ENCODE measurements at places on chromosomes 1 and 21.

DNA sequence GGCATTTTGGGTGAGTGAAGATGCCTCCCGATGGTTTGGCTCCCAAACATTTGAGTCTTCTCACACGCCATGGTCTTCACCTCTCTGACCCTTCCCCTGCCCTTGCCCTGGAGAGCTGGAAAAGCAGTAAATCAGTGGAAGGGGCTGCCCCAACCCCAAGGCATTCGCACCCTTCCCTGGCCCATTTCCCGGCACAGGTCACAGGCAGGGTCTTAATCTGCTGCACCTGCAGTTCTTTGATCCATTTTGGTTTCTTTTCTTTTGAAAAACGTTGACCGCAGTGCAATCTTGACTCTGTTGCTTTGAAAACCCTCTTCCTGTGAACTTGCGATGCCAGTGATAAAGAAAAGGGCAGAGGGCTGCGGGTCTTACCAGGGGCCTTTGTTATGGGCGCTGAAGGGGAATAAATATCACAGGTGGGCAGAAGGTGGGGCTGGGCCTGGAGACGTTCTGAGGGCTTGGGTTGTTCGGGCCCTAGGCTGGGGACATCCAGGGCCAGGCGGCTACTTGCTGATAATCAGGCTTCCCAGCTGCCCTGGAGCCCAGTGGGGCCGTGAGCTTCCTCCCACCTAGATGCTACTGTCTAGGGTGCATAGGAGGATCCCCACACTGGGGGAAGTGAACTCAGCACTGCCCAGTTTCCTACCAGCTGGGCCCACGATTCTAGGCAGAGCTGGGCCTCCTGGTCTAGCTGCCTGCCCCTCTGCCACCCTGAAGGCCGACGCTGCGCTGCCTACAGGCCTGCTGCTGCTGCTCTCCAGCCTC is 38.6 kb upstream of the EPS8L3 start:
- DNase-seq, result no peak

GRCh38 chr1:107076841-107077240 is 20.4 kb downstream of the PRMT6 start:
- no peak for DNase-seq

GRCh38 chr1:62213075-62213914 is 18.6 kb downstream of the L1TD1 start:
- no peak for DNase-seq

- no peak for DNase-seq
These were observed 29.9 kb upstream of the EPHA8 start for GRCh38 chr1:22533244-22533895.

- DNase-seq, result no peak
These were observed 149.5 kb upstream of the NEGR1 start for GRCh38 chr1:72431810-72432209.

- no peak for DNase-seq
These were observed 158.7 kb downstream of the NTPCR start for GRCh38 chr1:233109096-233109495.

- no peak for DNase-seq
These were observed 79.9 kb downstream of the SIPA1L2 start for GRCh38 chr1:232550007-232550406.

DNA sequence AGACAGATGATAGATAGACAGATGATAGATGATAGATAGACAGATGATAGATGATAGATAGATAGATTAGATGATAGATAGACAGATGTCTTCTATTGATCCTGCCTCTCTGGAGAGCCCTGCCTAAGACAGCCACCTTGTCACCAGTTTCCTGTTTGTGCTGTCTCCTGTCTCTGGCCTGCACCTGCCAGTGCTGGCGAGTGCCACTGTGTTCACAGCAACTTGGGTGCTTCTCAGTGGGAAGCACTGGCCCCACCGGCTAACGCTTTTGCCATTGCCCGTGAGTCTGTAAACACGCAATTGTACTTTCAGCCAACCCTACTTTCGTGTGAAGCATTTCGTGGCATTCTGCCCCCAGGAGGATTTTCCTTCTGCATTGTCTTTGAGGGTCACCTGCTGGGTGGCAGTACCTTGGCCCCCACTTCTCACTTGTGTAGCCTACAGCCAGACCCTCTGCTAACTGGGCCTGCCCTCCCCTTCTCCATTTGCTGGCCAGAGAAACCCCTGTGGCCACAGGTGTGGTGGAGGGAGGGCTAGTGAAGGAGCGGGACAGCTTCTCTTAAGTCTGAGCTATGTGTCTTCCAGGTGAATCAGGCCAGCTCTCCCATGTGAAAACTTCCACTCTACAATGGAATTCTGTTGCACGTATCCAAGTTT is 23.4 kb upstream of the PDE9A start:
- no peak for DNase-seq

- no peak for DNase-seq
These were observed 228.1 kb downstream of the OMA1 start for GRCh38 chr1:58318157-58319005.

DNA sequence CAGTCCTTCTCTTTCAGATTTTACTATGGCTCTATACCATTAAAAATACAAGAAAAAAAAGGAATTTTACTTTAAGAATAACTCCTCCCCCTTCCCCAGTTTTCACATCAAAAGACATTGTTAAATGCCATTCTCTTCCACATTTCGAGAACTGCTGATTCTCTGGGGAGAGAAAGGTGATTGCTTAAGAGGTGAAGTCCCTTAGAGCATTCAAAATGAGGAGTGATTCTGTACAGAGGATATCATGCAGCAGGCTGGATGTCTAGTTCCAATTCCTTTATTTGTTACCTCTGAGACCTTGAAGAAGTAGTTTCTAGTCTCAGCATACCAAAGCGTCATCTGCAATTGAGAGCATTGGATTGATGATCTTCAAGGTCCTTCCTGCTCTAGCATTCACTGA is 46.9 kb downstream of the FMO3 start:
- DNase-seq, result no peak

GRCh38 chr1:22222723-22223122 is 79.8 kb upstream of the WNT4 start:
- no peak for DNase-seq

DNA sequence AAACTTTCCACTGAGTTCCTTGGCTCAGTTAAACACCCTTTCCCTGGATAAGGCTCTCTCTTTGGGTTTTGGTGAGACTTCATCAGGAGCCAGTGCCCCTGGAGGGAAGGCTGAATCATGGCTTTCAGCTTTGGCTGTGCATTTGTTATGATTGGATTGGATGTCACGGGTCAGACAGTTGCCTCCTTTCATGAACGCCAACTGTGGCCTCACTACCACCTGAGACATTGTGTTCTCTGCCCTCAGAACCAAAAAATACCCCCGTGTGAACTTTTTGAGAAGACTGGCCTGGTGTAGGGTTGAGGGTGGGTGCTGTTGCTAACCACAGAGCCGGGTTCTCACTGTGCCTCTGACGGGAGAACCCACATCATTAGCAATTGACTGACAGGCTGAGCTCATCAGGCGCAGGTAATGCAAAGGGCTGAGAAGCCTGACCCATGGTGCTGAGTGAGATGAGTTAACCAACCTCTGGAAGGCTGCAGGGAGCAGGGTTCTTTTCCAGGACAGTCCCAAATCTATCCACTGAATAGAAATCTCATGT is 65.6 kb downstream of the HHAT start:
- DNase-seq, result no peak

- no peak for DNase-seq
These were observed 8.1 kb downstream of the CYP4X1 start for GRCh38 chr1:47031585-47031984.

GRCh38 chr1:45922374-45922773 is 119.0 kb downstream of the MAST2 start:
- no peak for DNase-seq

DNA sequence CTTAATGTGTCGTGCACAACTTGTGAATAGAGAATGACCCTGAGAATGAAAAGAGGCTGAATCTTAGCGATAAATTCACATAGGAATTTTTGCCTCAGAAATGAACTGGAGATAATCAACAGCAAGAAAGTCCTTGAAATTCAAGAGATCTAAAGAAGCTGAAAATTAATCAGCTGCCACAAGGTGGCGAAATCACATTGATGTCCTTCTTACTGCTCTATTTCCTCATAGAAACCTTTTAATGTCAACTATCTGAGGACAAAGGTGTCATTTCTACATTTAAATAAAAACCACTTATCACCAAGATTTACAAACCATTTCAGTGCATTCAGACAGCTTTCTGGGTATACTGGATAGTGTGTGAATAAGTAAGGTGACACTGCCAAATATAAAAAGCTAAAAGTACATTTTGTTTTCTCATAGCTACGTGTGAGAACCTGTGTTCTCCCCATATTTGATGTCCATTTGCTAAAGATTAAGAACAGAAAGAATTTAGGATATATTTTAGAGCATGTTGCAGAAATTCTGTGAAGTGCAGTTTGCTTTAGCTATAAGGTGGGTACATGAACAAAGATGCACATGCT is 485.3 kb upstream of the PTBP2 start:
- DNase-seq, result peak; percentile 58

DNA sequence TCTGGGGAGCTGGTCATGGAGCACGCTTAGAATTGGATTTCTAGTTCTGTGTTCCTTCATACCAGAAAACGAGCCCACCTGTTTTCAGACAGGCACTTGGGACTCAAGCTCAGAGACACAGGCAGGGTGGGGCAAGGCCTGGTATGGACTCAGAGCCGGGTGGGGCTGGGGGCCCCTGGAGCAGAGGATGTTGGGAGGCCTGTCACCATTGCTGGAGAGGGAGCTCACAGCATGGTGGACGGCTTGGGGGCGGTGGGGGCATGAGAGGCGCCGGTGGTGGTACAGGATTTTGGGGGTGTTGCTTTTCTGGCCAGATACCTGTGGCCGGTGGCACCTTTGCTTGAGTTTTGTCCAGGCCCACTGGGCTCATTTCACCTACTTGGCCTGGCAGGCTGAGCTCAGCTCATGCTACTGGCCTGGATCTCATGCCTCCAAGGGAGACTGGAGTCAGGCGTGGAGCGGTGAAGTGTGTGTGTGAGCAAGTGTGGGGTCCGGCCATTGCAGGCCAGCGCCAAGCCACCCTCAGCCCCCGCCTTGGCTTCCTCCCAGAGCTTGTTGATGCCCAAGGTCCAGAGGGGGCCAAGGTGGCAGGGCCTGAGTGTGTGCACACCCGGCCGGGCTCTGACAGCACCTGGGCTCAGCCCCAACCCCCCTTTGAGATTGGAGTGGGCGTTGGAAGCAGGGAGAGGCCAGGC is 8.7 kb downstream of the SLX9 start:
- DNase-seq, result no peak

DNA sequence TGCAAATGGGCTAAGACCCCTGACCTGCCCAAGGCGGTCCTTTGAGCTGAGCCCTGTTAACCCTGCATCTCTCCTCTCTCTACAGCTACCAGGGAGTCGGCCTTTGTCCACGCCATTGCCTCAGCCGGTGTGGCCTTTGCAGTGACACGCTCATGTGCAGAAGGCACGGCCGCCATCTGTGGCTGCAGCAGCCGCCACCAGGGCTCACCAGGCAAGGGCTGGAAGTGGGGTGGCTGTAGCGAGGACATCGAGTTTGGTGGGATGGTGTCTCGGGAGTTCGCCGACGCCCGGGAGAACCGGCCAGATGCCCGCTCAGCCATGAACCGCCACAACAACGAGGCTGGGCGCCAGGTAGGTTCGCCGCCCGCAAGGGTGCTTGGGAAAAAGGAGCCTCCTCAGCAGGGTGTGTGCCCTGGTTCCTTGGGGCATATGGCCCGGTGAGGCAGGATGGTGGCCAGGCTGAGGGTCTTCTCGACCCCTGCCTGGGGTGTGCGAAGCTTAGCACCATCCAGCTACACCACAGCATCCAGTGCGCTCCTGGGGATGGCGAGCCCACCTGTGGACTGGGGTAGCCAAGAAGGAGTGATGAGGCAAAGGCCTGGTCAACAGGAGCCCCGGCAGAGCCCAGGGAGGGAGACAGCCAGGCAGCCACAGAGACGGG is 31.8 kb upstream of the ARF1 start:
- DNase-seq, result no peak

GRCh38 chr1:88812366-88812765 is 79.0 kb downstream of the GTF2B start:
- no peak for DNase-seq

GRCh38 chr1:207841293-207841692 is 69.6 kb downstream of the CD34 start:
- no peak for DNase-seq

DNA sequence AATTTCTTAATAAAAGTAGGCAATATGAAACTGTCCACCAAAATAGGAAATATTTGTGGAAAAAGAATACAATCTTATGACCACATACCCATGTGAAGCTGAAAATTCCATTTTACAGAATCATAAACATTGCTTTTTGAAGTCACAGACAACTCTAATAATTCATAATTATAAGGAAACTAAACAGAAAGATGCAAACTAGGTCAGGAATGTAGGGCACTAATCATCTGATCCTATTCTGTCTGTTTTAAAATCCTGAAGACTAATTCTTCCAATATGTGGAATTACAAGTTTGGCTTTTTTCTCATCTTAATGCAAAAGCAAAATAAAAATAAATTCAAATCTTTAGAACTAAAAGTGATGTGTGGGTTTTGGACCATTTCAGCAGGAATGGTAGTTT is 528.6 kb downstream of the LTN1 start:
- DNase-seq, result no peak

- DNase-seq, result peak; percentile 75
These were observed 13.6 kb upstream of the RGS4 start for GRCh38 chr1:163055531-163055930.

GRCh38 chr1:167819849-167820683 is 93.9 kb downstream of the ADCY10 start:
- DNase-seq, result no peak

DNA sequence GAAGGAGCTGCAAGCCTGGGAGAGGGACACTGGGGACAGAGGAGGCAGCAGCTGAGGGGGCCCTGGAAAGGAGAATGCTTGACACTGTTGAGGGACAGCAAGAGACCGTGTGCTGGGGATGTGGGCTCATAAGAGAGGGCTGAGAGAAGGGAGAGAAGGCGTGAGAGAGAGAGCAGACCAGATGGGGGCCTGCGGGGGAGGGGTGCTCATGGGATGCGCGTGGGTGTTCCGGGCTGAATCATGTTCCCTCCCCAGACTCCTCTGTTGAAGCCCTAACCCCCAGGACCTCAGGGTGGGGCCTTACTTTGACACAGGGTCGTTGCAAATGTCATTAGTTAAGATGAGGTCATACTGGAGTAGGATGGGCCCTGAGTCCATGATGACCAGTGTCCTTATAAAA is 40.8 kb downstream of the NTPCR start:
- no peak for DNase-seq

DNA sequence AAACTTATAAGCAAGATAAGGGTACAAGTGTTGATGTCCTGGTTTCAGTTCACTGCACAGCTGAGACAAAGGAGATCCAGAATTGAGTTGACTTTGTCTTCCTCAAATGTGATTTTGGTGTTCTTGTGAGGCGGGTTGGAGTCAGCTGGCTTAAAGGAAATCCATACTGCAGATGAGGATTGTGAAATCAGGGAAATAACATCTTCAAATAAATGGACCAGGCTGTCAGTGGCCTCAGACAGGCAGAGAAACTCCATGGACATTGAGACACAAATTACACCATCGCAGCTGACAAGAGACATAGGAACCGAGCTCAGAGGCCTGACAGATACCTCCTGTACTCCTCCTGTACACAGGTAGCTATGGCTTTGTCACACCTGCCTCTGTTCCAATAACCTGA is 27.0 kb upstream of the REG4 start:
- DNase-seq, result no peak

All from putamen (tissue), 1 donor.